Peyer's patch (tissue), 4 donors: ENCODE measurements at places on chromosomes 4 and X. TPM values are rescaled to one million over a fixed set of nuclear protein-coding genes. Genes with fewer than 3 reads are reported as not detected.

Gene MAGEA12
- total RNA-seq, result not detected

Gene IL1RAPL1
- total RNA-seq, result not detected

Gene MID1
- 19.6 TPM for total RNA-seq

Gene TMEM154
- 0.38 TPM for total RNA-seq

Gene GRIA3
- 0.47 TPM for total RNA-seq

Gene GC
- not detected for total RNA-seq

Gene GAGE12E
- not detected for total RNA-seq

Gene ATP8A1
- total RNA-seq, result 71.0 TPM

Gene CXCL9
- 0.35 TPM for total RNA-seq

Gene SOX3
- total RNA-seq, result not detected

Gene SMPX
- total RNA-seq, result not detected

Gene PAGE5
- total RNA-seq, result not detected

GRCh38 chr4:72094059-72094797 is 62.4 kb downstream of the NPFFR2 start:
- no peak for DNase-seq

DNA sequence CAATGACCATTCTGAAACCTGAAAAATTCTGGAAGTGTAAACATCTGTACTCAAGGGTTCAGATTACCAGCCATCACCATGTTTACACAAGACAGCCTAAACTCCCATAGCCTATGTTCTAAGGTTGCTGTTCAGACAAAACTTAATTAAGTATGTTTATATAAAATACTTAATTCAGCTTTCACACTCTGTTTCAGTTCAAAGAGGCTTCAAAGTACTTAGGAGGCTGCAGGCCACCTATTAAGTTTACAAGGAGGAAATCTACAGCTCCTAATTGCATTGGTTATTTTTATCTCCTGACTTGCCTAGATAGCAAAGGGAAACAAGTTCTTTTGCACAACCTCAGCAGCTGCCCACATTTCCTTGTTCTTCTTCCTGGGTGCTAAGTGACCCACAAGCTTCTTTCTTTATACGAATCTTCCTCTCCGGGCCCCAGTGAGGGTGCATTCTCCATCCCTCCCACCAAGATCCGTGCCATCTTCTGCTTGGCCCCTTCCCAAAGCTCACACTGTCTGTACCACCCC is 2.0 kb downstream of the GAK start:
- DNase-seq, result peak; percentile 40

DNA sequence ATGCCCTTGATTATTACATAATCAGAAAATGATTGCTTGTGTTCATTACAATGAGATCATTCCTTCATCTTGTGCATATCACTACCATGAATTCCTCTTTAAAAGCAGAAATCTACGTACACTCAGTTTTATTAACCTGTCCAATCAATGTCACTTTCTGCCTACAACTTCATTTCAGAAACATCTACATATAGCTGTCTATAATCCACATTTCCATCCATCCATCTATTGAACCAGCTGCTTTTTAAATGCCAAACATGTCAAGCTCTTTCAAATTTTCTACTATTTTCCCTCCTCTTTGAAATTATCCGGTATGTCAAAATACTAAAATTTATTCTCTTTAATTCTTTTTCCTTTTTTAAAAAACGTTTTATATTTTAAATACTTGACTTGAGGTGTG is 462.0 kb downstream of the GABRG1 start:
- no peak for DNase-seq

GRCh38 chrX:19532709-19533108 is 17.4 kb upstream of the MAP3K15 start:
- DNase-seq, result no peak

- peak; percentile 15 for DNase-seq
Observed at GRCh38 chrX:1465286-1466231, 12.8 kb upstream of the ASMTL start.

GRCh38 chrX:100674705-100675104 is 30.7 kb downstream of the SRPX2 start:
- DNase-seq, result no peak

- no peak for DNase-seq
Observed at GRCh38 chr4:5930876-5931275, 38.0 kb upstream of the CRMP1 start.

DNA sequence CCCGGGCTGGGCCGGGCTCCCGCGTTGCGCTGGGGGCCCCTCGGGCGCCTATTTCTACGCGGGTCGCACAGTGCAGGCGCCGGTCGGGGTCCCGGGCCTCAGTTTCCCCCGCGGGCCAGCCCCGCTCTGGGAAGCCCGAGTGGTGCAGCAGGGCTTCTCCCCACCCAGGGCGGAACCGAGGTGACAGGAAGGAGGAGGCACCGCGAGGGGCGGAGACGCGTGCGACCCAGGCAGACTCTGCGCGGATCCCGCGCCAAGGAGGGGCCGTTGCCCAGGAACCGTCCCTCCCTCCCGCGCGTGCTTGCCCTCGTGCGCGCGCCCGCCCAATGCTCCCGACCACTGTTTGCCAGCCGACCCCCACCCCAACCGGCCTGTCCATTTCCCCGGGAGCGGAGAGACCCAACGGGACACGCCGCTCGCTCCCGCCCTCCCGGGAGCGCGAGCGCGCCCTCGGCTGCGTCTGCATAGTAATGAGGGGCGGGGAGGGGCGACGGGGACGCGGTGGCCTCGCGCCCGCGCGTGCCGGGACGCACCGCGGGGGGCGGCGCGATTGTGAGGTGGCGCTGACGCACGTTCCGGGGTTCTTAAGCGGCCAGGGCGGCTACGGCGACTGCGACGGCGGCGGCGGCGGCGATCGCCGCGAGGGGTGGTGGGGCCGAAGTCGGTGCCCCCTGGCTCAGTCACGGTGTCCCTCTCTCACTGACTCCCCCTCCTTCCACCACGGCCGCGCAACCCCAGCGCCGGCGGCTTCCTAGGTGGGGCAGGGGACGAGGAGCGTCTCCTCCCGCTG is at the start of gene CPEB2:
Gene CPEB2 (plus strand): TSS at position 613 of the 790 bp plus-strand sequence. CDS start 193 bp downstream, outside the sequence.
- peak; percentile 98 for DNase-seq

DNA sequence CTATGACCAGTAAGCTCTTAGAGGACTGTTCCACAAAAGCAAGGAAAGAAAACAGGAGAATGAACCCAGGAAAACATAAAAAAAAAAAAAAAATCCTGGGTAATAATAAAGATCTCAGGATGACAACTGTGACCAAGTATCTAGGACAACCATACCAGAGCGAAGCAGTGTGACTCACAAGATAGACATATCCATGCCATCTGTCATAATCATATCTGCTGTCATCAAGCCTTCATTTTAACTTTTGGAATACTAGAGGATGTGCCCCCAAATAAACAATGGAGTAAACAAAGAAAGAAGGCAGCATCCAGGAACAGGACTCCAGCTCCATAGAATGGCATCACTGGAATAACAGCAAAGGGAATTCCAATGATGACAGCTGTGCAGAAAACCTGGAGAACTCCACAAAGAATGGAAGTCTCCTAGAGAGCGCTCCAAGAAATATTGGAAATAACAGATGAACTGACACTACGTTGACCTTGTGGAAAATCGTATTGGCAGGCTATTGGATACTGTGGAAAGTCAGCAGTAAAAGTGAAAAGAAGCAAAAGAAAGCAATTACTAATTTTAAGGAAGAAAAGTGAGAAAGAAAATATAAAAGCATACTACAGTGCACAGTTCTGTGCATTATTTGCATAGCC is 35.3 kb downstream of the HPGDS start:
- DNase-seq, result no peak

GRCh38 chr4:107885865-107886264 is 45.5 kb upstream of the CYP2U1 start:
- no peak for DNase-seq

DNA sequence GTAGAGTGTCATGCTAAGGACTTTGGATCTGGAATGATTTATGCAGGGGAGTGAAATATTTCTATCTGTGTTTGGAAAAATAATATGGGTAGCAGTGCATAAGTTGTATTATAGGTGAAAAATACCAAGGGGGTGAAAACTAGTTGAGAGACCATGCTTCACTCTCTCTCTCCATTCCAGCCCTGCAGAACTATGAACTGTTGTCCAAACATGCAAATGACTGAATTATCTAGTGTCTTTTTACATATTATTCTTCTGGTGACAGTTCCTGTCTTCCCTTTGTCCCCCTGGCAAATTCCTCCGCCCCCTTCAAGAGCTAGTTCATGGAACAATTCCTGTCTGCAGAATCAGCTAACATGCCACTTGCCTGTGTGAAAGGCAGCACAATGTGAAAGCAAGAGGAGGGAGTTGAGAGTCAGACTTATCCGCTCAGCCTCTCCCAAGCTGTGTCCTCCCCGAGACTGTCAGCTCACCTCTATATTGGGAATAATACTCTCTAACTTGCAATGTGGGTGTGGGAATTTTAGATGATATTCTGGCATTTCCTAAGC is 2.3 kb downstream of the PF4 start:
- DNase-seq, result no peak

- peak; percentile 27 for DNase-seq
Observed at GRCh38 chr4:1293991-1294390, 4.3 kb downstream of the MAEA start.

DNA sequence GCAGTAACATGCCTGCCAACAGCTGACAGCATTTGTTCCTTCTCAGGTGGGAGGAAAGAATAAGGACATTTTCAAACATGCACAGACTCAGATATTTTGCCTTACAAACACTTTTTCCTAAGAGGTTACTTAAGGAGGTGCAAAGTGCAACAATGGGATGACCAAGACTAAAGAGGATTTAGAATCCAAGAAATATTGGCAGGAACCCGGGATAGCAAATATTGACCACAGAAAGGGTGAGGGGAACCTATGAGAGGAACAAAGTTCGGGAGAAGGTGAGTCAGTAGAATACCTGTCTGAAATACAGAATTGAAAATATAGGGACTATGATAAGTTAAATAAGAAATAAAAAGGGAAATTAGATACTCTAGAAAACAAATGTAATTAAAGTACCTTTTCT is 321.9 kb upstream of the EMCN start:
- DNase-seq, result no peak
